ENCODE measurements at places on chromosomes 7 and 10.

DNA sequence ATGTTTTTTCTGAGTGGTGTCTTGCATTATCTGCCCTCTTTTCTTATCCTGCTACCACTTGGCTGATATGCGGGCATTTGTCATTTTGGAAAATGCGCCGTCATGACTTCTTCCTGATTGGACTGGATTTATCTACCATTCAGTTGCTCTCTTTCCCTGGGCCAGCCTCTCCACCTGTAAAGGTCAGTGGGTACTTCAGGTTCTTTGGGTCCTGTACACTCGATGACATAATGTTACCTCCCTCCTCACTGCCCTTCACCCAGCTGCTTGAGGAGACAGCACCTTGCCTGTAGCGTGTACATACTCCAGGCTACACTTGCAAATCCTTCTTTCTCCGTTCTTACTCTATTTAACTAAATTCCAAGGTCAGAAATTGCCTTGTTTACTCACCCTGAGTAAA lies 83.7 kb downstream of the RBM33 start:
- no peak for DNase-seq

GRCh38 chr10:111142092-111142768 lies 65.4 kb downstream of the ADRA2A start:
- no peak for DNase-seq

DNA sequence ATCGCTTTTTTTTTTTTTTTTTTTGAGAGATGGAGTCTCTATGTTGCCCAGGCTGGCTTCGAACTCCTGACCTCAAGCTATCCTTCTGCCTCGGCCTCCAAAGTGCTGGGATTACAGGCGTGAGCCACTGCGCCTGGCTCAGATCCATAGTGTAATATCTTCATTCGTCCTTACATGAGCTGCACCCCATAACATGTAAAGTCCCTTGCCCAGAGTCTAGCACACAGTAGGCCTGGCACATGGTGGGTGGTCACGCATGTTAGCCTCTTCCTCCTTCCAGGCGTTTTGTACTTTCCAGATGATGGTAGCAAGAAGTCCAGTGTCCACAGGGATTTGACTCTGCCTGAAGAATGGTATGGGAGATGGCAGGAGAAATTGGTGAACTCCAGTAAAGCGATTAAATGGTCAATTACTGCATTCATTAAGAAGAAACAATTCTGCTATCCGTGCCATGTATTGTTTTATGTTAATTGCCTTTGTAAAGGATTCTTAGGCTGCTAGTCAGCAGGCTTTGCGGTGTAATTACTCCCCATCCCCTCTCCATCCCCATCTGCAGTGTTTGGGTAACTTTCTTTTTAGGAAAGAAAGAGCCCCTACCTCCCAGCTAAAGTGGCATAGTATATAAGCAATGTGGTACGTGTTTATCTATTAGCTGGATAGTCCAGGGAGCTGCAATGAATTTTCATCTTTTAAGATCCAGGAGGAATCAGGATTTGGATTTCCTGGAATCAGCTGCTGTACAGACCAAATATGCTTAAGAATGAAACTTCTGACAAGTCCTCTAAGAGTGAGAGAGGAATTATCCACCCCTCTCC lies 1.2 kb downstream of the TPST1 start:
- DNase-seq = no peak

DNA sequence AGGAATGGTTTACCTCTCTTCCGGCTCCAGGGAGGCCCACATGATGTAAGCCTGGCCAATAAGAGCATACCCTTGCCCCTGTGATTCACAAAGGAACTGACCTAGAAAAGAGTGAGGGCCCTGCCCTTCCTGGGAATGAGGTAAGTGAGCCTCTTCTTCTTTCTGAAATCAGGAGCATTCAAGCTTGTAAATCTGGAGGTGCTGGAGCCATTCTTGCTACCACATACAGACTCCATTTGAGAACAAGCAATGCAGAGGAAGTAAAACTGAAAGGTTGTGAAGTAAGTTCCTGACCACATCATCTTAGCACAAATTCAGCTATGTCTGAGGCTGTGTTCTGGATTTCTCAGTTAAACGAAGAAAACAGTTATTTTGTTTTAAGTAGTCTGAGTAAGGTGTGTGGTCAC lies 132.2 kb downstream of the CD36 start:
- peak; percentile 55 for DNase-seq

- peak; percentile 59 for DNase-seq
Observed at GRCh38 chr7:151761231-151761630, 115.7 kb downstream of the PRKAG2 start.

- DNase-seq = no peak
Observed at GRCh38 chr7:13904689-13905088, 84.8 kb downstream of the ETV1 start.

DNA sequence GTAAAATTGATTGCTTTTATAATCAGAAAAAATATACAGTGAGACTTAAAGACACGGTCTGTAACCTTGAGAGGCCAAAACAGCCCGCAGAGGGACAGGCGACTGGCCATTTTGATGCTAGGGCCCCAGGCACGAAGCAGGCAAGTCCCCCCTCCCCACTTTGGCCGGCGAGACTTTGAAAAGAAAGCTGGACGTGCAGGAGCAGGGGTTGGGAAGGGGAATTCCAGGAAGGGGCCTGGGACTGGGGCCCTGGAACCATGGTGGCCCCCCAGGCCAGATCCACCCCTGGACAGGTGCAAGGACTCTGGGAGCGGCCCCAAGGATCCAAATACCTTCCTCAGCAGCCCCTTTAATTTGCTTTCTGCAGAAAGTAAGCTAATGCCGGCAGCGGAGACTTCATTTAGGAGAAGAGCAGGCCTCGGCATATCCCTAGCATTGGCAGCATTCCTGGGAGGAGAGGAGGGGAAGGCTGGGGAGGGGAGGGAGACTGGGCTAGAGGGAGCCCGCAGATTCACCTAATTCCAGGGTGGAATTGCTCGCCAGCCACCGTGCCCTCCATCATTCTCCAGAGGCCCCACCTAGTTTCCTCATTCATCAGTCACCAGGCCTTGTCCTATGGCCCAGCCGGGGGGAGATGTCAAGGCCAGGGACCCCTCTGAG lies 24.9 kb upstream of the TNRC18 start:
- DNase-seq = no peak
